NCI-H187 treated with DMSO at 0.1 percent for 48 hours (cell line): ENCODE measurements at places on chromosomes 3 and 15.
A peak's percentile ranks its signal among the peaks of the same experiment; 100 is the strongest.

GRCh38 chr15:41022487-41023090 is 69.3 kb downstream of the CHAC1 start:
- DNase-seq: no peak

DNA sequence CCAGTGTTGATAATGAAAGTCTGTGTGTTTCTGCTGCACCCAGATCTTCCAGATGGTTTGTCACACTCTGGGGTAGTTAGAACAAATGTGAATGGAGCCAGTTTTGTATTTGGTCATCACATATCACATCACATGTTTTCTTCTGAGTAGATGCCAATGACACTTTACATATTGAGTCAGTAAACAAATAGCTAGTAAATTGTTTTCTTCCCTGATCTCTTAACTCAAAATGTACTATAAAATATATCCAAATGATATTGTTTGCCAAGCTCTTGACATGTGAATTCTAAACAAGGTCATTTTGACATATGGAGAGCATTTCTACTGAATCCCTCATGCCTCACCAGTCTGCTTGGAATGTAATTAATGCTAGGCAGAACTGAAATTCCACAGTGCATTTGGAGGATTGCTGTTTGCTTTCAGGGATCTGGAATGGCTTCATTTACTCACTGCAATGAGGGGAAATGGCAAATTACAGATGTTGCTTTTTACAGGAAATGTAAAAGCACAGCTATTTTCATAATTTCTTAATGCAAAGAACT is 45.0 kb downstream of the PDHB start:
- DNase-seq: no peak

DNA sequence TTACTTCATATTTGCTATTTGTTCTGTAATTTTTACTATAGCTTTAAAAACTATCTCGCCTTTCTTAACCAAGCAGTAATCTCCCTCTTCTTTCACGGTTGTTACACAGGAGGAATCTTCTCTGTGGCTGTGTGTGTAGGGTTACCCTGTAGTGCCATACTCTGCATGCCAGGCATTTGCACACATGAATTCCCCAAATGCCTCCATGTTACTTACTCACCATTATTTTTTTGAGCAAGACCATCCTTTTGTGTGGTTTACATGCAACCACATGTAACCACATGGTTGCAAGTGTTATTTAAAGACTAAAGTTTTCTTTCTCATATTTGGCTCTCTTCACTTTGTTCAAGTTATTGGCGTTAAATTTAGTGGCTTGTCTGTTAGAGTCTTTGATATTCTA is 45.5 kb downstream of the HPS3 start:
- no peak for DNase-seq

DNA sequence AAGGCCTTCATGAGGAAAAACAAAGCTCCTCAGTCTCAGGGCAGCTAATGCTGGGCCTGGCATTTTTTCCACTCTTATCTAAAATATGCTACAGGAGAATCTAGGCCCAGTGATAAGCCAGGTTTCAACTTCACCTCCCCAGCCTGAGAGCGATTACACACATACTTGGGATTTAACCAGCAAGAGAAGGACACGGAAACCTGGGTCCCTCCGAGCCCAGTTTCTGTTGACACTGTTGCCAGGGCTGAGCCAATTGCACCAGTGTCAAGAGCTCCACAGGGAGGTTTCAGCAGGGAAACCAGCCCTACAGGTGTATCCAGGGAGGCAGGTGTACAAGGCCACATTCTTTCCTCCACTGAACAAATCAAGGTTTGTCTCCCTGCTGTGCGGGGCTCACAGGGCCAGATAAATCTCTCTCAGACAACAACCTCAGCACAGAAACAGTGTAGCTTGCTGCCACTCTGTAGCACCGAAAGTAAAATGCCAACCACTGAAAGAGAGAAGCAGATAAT is 85.4 kb downstream of the MAGI1 start:
- DNase-seq: peak; percentile 51

- DNase-seq: no peak
These were observed 202.1 kb downstream of the TP63 start for GRCh38 chr3:189833266-189833665.

- no peak for DNase-seq
These were observed 117.3 kb upstream of the PLXND1 start for GRCh38 chr3:129723558-129724324.

- DNase-seq: no peak
These were observed 58.3 kb upstream of the TFRC start for GRCh38 chr3:196140224-196140623.

GRCh38 chr15:76439542-76439941 is 103.0 kb downstream of the ISL2 start:
- DNase-seq: no peak

DNA sequence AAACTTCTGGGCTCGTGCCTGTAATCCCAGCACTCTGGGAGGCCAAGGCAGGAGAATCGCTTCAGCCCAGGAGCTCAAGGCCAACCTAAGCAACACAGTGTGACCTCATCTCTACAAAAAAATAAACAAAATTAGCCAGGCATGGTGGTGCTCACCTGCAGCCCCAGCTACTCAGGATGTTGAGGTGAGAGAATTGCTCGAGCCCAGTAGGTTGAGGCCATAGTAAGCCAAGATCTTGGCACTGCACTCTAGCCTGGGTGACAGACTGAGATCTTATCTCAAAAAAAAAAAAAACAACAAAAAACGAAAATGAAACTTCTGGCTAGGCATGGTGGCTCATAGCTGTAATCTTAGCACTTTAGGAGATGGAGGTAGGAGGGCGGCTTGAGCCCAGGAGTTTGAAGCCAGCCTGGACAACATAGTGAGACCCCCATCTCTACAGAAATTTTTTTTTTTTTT is 53.7 kb downstream of the PIK3CB start:
- no peak for DNase-seq

DNA sequence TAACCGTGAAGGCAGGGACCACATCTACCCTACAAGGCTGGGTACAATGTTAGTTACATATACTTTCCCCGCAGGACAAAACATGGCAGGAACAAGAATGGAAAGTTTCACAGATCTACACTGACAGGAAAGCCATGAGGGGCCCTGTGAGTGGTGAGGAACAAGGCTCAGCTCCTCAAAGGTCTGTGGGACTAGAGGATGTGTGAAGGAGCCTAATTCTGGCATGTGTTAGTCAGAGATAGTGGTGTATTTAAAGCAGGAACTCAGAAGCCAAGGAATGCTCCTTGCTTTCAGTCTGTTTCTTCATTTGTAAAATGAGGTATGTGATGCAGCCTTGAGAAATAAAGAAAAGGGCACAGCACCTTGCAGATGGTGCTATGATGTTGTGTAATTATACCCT is 25.1 kb downstream of the ETV5 start:
- no peak for DNase-seq

DNA sequence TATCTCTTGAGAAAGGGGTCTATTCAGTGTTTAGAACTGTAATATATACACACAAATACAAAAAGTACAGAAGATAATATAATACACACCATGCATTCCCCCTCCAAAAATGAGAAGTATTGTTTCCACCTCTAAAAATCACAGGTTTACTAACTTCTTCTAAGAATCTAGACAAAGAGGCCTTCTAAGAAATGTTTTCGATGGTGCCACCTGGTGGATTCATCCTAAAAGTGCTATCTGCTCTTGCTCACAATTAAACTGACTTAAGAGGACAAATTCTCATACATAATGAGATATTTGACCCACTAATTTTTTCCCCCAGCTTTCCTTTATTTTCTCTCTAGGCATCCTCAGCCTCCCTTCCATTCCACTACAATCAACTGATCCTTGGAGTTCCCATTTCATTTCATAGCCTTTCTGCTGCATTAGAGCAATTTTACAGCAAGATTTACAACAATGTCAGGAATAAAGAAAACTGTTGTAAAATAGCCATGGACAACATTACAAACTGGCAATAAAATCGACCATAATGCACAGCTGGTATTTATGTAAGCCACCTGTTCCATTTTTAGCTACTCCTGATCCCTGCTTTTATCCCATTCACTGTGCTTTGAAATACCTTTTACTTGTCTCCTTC is 124.6 kb downstream of the ARRDC4 start:
- DNase-seq: peak; percentile 16

- no peak for DNase-seq
These were observed 64.8 kb downstream of the FAM43A start for GRCh38 chr3:194750491-194750828.

GRCh38 chr15:65337436-65338070 is 33.1 kb downstream of the RNU5B-1 start:
- no peak for DNase-seq

DNA sequence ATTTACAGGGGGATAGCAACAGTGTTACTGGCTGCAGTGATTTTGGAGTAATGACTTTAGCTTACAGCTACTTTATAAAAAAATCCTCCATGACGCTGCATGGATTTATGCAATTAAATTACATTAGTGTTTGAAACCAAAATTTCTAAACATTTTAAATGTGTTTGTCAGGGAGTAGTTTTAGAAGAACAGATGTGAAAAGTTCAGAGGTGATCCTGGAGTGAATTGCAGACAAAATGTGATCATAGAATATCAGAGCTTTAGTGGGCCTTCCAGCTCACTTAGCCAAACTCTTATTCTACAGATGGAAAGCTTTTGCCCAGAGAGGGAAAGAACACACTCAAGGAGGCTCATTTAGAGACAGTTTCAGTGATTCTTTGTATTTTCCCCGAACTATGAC is 376.3 kb downstream of the LPP start:
- DNase-seq: no peak

DNA sequence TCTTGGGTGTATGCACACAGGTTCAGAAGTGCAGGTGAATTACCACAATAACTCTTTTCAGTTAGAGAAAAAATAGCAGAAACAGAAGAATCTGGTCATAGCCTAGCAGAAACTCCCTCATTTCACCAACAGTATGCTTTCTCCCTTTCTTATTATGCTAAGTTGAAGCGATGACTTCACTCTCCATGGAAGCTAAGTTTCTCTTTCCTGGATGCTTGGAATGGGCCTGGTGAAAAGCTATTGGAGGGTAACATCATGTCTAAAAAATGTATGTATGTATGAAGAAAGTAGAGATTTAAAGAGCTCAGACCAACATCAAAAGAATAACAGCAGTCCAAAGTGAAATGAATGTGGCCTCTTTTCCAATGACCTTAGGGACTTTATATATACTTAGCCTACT is 145.5 kb downstream of the TIGIT start:
- no peak for DNase-seq

GRCh38 chr3:188084752-188085583 is 69.0 kb upstream of the LPP start:
- DNase-seq: no peak

GRCh38 chr3:193853511-193854219 is 260.7 kb downstream of the OPA1 start:
- no peak for DNase-seq

GRCh38 chr3:24963762-24964625 is 464.1 kb upstream of the RARB start:
- peak; percentile 7 for DNase-seq

DNA sequence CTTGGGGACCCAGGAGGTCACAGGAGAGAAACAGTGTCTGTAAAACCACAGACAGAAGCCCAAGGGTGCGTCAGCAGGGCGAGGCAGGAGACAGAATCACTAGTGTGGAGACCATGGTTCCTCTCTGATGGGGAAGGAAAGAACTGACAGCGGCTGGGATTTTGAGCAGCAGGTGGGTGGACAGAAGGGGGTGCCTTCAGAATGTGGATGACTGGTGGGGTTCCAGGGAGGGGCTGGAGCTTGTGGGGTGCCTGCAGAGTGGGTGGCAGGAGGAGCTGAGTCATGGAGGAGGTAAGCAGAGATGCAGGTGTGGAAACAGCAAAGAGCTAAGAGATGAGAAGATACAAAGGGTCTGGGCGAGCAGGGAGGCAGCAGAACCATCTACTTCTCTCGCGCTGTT is 124.2 kb downstream of the GABRB3 start:
- no peak for DNase-seq

- no peak for DNase-seq
These were observed 67.4 kb downstream of the NUP210 start for GRCh38 chr3:13352621-13353131.

- DNase-seq: no peak
These were observed 45.9 kb downstream of the IQCH start for GRCh38 chr15:67300266-67301025.

DNA sequence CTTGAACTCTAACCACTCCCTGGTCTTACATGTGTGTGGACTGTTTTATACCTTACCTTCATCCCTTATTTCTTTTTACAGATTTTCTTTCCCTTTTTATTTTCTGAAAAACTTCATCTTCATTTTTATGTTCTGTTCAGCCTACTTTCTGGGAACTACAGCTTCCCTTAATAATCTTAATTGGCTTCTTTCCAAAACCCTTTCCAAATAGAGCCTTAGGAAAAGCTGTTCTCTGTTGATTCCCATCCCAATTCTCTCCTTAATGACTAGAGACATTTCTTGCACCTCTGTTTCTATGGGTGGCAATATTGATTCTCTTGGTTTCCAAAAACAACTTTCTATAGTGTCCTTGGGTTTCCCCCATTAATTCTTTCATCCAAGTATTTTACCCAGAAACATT is 134.8 kb downstream of the DUT start:
- DNase-seq: no peak

- no peak for DNase-seq
These were observed 88.1 kb downstream of the DCUN1D1 start for GRCh38 chr3:182892226-182892625.

GRCh38 chr15:91318931-91319330 is 218.9 kb downstream of the SV2B start:
- DNase-seq: no peak

GRCh38 chr15:26739791-26740190 is 33.1 kb downstream of the GABRB3 start:
- DNase-seq: no peak

GRCh38 chr15:69608661-69609060 is 156.0 kb downstream of the RPLP1 start:
- DNase-seq: no peak

GRCh38 chr15:29891096-29891457 is 68.8 kb upstream of the TJP1 start:
- no peak for DNase-seq

GRCh38 chr3:171688002-171688401 is 122.3 kb downstream of the PLD1 start:
- no peak for DNase-seq

DNA sequence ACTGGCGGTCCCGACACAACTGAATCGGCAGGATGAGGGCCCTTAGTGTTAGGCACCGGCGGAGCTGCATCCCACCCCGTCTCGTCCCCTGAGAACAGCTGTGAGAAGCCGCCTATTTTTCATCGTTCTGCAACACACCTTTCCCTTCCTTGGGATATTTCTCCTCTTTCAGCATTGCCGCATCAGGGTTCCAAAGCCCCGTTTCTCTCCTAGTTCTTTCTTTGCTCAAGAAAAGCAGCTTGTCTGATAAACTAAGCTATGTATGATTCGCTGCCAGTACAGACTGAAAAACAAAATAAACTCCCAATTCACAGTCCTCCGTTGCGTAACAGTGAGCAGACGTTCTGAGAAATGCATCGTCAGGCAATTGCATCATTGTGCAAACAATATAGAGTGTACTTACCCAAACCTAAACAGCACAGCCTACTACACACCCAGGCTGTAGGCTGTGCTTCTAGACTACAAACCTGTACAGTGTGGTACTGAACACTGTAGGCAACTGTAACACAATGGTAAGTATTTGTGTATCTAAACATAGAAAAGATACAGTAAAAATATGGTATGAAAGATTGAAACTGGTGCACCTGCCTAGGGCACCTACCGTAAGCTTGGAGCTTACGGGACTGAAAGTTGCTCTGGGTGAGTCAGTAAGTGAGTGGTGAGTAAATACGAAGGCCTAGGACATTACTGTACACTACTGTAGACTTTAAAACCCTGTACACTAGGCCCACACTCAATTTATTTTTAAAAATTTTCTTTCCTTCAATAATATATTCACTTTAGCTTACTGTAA is 8.9 kb upstream of the ADAMTS17 start:
- no peak for DNase-seq
